ENCODE measurements at places on chromosomes 6 and 20. TPM values are rescaled to one million over a fixed set of nuclear protein-coding genes. Genes with fewer than 3 reads are reported as not detected.

GRCh38 chr6:37230104-37230503 is 27.5 kb upstream of the TBC1D22B start:
- DNase-seq: no peak

DNA sequence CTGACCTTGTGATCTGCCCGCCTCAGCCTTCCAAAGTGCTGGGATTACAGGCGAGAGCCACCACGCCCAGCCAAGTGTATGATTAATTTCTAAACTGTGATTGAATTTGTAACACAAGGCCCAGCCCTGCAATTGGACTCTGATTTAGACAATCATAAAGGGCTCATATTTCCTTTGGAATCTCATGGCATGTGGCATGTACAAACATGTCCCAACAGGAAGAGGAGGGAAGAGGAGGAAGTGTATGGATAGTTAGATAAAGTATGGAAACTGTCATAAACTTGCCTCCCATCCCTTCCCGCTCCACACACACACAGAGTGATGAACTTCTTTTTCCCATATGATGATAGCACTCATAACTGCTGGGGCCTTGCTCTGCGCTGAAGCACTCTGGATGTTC is 27.2 kb upstream of the QKI start:
- no peak for DNase-seq

- DNase-seq: no peak
These were observed 90.7 kb downstream of the SNAP25 start for GRCh38 chr20:10309326-10309725.

The SLC17A1 gene
- total RNA-seq: not detected

DNA sequence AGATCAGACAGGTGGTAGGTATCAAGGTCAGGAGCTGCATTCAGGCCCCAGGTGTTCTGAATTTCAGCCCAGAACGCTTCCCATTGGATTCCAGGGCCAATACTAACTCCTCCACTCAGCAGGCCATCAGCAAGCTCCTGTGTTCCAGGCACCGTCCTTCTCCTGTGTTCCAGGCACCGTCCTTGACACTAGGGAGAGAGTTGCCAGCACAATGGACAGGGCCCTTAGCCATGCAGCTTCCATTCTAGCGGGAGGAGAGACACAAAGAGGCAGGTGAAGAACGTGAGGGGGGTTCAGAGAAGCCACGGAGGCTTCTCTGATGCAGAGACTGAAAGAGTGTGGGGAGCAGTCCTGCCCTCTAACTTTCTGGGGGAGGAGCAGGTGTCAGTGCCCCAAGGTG is 77.7 kb downstream of the FOXC1 start:
- no peak for DNase-seq

GRCh38 chr6:3848925-3849605 is at the start of gene FAM50B:
Gene FAM50B, plus strand, starts transcription at chr6:3849373. Its CDS starts 439 bp downstream, at chr6:3849812.
- no peak for DNase-seq

- DNase-seq: no peak
These were observed 697.2 kb upstream of the CITED2 start for GRCh38 chr6:140071601-140072062.

The CD83 gene
- total RNA-seq: 1.0 TPM

The KIF25 gene
- not detected for total RNA-seq

The MOXD1 gene
- total RNA-seq: 9.1 TPM

The CTNNBL1 gene
- total RNA-seq: 45.1 TPM

The WFDC2 gene
- not detected for total RNA-seq

DNA sequence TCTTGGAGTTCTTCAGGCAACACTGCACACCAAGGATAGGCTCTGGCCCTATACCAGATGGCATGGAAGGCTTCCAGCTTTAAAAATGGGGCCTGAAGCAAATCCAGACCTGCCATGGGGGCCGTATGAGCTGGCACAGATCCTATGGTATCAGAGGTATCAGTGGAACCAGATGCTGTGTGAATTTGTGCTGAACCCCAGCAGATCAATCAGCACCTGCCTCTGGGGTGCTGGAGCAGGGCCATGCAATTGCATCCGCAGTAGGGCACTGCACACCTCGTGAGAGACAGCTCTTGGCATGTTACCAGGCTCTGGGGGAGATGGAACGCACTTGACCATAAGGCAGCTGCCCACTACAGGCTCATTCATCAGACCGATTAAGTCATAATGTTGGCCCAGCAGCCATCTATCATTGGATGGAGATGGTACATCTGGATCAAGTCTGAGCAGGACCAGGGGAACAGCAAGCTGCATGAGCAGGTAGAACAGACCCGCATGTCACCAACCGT is 221.5 kb downstream of the MYLK4 start:
- no peak for DNase-seq

- DNase-seq: no peak
These were observed 257.4 kb downstream of the HTR1B start for GRCh38 chr6:77205936-77206335.

DNA sequence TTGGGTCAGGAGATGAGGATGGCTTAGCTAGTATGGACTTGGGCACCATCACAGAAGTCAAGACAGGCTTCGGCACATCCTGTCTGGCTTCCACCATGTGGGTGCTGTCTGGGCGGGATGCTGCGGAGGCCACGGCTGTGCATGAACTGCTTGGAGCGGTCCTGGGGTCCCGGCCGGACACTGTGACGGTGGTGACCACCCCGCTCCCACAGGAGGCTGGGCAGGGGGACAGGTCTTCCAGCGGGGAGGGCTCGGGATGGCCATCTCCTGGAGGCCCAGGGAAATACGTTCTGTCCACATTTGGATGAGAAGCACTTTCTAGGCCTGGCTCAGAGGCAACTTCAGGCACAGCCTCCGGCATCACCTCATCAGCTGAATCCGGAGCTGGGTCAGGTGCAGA is 32.1 kb upstream of the TCFL5 start:
- DNase-seq: no peak

GRCh38 chr20:41398408-41398807 is 31.8 kb upstream of the EMILIN3 start:
- no peak for DNase-seq

GRCh38 chr6:33623895-33624381 is 2.8 kb downstream of the ITPR3 start:
- no peak for DNase-seq

GRCh38 chr20:6116758-6117157 is 6.1 kb downstream of the FERMT1 start:
- no peak for DNase-seq

The ELOVL4 gene
- total RNA-seq: 6.1 TPM

The TSHZ2 gene
- not detected for total RNA-seq

DNA sequence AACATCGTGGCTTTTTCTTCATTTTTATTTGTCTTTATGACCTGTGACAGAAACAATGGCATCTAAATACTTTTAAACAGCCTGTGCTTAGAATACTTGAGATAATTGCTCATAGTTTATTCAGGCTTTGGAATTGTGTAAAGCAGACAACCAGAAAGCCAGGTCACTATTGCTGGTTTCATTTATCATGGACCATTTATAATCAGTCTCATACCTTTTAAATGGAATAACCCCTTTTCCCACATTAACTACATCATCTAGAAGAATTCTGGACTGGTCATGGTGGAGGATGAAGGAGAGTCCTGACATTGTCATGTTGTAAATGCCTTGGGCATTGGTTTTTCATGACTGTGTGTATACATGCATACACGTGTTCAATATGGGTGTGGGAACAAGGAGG is 661.5 kb downstream of the EPM2A start:
- DNase-seq: no peak

- DNase-seq: no peak
These were observed 48.8 kb upstream of the RALY start for GRCh38 chr20:33944914-33945313.

DNA sequence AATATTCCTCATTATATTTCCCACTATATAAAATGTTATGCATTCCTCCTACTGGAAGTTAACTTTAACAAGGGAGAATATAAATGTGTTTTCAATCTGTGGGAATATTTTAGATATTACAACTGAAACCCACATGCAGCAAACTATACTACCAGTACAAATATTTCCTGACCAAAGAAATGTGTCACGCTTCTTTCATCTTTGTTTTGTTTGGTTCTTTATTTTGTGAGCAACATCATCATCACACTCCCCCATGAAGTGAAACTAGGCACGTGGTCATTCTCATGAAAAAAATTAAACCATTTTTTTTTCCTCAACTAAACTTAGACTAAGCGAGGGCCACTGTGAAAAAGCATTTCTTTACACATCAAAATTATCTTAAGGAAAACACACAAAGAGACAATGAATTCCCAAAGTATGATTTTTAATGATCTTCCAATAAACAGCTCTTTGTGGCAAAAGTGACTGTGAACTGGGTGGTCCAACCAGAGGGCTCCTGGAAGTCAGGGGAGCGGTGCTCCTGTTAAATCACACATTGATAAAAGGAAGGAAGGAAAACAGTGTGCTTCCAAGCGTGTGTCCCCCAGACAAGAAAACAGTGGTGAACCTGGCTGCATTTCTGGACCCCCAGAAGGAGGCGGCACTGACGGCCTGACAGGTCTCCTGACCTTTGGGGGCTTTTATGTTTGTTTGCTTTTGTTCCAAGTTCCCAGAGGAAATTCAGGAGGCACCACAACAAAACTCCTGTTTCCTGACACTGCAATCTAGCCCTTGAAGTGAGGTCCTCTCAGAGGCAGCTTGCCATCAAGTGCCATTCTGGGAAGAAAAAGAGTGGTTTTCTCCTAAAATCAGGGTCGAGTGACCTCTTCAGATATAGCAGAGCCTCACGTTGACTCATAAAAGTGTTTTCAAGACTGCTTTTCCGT is 166.8 kb upstream of the FOXQ1 start:
- no peak for DNase-seq

DNA sequence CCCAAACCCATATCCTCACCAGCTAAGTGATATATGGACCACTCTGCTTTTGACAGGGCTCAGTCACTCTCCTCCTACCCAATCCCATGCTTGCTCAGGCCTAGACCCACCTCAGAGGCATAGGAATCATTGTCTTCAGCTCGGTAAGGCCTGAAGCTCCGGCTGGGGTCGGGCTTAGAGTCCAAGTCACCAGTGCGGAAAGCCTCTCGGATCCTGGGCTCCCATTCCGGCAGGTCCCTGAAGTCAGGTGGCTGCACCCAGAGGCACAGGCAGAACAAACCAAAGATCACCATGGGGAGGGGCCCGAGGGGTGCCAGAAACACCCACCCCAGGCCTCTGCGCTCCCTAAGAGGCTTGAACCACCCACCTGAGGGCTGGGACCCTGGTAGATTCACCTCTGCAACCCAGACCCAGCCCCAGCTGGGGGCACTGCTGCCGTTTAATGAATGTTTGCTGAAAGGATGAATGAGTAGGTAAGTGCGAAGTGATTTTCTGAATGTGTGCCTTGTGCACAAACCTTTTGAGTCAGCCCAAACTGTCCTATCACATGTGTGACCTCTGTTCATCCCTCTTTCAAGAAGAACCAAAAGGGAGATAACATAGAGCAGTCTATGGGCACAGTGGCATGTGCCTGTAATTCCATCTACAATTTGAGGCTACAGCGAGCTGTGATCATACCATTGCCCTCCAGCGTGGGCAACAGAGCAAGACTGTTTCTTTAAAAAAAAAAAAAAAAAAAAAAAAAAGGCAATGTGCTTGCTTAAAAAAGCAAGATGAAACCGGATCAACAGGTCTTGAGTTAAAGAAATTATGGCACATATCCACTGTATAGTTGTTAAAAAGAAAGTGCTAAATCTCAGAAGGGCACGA is 39.3 kb upstream of the DSN1 start:
- DNase-seq: no peak

DNA sequence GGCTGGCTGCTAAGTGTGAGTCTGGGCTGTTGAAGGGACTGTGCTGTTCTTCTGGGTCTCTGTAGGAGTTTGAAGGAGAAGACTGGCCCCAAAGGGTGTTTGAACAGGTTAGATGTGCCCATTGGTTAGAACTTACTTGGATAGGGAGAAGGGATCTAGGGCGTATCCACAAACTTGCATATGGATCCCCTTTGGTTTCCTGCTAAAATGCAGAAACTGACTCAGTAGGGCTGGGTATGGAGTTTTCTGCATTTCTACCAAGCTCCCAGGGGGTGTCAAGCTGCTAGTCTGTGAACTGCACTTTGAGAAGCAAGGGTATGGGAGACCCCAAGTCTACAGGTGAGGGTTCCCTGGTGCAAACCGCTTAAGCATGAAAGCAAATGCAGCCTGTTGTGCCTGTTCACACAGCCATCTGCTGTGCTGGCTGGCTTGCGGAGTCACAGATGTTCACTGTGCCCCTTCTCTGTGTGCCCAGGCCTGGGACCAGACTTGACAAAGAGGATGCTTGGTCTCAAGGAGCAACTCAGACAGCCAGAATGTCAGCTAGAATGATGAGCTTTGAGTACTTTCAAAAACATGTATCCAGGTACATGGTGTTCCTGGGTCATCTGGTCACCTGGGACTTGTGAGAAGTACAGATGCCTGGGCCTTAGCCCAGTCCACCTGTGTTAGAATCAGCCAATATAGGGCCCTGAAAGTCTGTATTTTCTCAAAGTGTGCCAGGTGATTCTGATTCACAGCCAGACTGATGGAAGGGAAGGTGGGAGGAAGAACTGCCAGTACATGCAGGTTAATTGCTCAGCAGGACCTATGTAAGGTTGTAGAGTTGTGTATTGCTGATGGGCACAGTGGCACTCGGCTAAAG is 7.4 kb downstream of the PPP1R16B start:
- no peak for DNase-seq

The MPC1 gene
- total RNA-seq: 25.1 TPM

DNA sequence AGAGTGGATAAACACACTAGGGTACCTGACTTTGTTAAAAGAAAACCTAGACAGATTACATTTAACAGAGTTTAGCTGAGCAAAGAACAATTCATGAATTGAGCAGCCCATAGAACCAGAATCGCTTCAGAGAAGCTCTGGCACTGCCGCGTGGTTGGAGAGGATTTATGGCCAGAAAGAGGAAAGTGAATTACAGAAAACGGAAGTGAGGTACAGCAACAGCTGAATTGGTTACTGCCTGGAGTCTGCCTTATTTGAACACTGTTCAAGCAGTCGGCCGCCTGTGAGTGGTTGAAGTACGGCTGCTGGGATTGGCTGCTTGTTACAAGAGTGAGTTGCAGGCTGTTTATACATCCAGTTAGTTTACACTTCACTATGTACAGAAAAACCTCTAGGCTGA is 253.8 kb upstream of the CDYL start:
- no peak for DNase-seq

GRCh38 chr6:17281100-17281496 is at the start of gene RBM24:
Gene RBM24, plus strand, starts transcription at chr6:17281361. Its CDS starts 221 bp downstream, at chr6:17281582.
- no peak for DNase-seq

- DNase-seq: no peak
These were observed 13.1 kb downstream of the NTSR1 start for GRCh38 chr20:62721511-62722370.

The ZC2HC1B gene
- not detected for total RNA-seq

GRCh38 chr6:119483908-119484307 is 134.3 kb upstream of the MAN1A1 start:
- no peak for DNase-seq
